ENCODE measurements at places on chromosomes 12 and 14. TPM values are rescaled to one million over a fixed set of nuclear protein-coding genes. Genes with fewer than 3 reads are reported as not detected.
A peak's percentile ranks its signal among the peaks of the same experiment; 100 is the strongest.

GRCh38 chr14:97028382-97028781 is 231.2 kb downstream of the VRK1 start:
- H3K36me3 ChIP-seq: no peaks in the 10 kb centered on the region
- no peaks in the 10 kb centered on the region for H3K27me3 ChIP-seq
- H3K4me1 ChIP-seq: no peaks in the 10 kb centered on the region

The PELI2 gene
- 0.05 TPM for total RNA-seq

- no peaks in the 10 kb centered on the region for H3K4me1 ChIP-seq
- no peaks in the 10 kb centered on the region for H3K27me3 ChIP-seq
- no peak overlapping the region for H3K27ac ChIP-seq
- no peak overlapping the region for H3K4me3 ChIP-seq
Observed at GRCh38 chr14:92074555-92074954, 31.8 kb downstream of the ATXN3 start.

DNA sequence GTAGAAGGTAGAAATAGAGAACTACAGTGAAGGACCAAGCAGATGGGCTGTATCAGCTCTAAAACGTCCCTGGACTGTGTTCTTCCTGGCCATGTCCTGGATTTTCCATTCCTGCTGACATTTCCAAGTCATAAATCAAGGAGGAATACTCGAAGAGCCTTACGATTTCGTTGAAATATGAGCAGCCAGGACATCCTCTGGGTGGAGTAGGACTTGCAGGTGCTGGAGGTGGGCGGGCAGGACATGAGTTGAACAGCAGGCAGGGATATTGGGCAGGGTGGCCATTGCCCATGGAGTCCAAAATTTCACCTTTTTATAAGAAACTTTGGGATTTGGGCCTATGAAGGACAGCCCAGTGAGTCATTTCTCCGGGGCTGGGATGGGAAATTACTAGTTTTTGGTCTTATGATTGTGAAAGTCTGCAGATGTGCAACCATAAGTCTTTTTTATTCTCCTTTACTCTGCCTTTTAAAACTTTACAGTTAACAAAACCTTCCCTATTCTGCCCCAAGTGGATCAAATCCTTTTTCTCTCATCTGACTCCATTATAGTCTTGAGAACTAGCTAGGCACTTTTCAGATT is 88.8 kb downstream of the TMX1 start:
- H3K27ac ChIP-seq: no peak overlapping the region
- H3K4me3 ChIP-seq: no peak overlapping the region
- no peak for DNase-seq
- H3K4me1 ChIP-seq: no peaks in the 10 kb centered on the region

DNA sequence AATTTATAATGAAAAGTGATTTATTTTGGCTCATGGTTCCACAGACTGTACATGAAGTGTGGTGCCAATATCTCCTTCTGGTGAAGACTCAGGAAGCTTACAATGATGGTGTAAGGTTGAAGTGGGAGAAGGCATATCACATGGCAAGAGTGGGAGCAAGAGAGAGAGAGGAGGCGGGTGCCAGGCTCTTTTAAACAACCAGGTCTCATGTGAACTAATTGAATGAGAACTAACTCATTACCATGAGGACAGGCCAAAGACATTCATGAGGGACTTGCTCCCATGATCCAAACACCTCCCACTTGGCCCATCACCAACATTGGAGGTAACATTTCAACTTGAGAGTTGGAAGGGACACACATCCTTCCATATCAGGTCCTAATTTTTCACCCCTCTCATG is 155.2 kb downstream of the SLC38A4 start:
- H3K27me3 ChIP-seq: no peaks in the 10 kb centered on the region
- no peak overlapping the region for H3K4me3 ChIP-seq
- DNase-seq: no peak
- H3K36me3 ChIP-seq: no peaks in the 10 kb centered on the region
- no peak overlapping the region for H3K27ac ChIP-seq

The DRAM1 gene
- 38.7 TPM for total RNA-seq

DNA sequence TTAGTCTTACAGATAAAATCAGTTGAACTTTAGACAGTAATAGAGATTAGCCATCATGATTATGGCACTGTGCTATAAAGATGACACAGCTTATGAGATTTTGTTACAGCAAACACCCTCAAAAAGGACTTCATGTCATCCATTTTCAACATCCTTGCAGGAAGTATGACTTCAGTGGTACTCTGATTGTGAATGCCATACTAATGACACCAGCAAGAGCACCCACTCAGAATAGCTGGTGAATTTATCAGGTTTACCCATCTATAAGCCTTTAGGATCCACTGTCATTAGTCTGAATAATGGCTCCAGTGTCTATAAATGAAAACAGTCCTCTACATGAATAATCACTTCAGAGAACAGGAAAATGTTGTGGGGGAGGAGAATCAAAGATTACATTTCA is 615.2 kb downstream of the RPS29 start:
- H3K4me1 ChIP-seq: no peaks in the 10 kb centered on the region
- H3K27me3 ChIP-seq: no peaks in the 10 kb centered on the region
- no peak overlapping the region for H3K4me3 ChIP-seq
- no peak for DNase-seq
- no peak overlapping the region for H3K27ac ChIP-seq
- H3K36me3 ChIP-seq: no peaks in the 10 kb centered on the region

DNA sequence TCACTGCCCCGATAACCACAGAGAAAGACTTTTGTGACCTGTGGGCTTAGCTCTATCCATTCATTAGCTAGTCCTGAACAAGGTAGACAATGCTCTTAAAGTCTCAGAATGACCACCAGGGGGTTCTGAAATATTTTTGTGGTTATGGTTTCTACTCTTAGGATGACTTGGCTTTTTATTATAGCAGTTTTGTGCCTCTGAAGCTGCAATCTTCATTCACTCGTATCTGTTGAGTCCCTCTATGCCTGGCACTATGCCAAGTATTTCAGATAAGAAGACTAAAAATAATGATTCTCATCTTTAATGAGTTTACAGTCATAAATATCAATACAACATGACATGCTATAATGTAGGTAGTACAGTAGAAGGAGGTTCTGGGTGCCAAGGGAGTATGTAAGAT is 130.8 kb upstream of the TRHDE start:
- H3K27me3 ChIP-seq: no peaks in the 10 kb centered on the region
- no peak overlapping the region for H3K27ac ChIP-seq
- H3K36me3 ChIP-seq: no peaks in the 10 kb centered on the region
- H3K4me3 ChIP-seq: no peak overlapping the region
- peak; percentile 31 for DNase-seq

- H3K36me3 ChIP-seq: no peaks in the 10 kb centered on the region
- H3K27me3 ChIP-seq: no peaks in the 10 kb centered on the region
- no peak for DNase-seq
- H3K4me1 ChIP-seq: no peaks in the 10 kb centered on the region
- no peak overlapping the region for H3K4me3 ChIP-seq
Observed at GRCh38 chr14:104228221-104228620, 89.8 kb downstream of the KIF26A start.

The TFCP2 gene
- 22.3 TPM for total RNA-seq

- no peaks in the 10 kb centered on the region for H3K4me1 ChIP-seq
- H3K27me3 ChIP-seq: no peaks in the 10 kb centered on the region
- no peak overlapping the region for H3K27ac ChIP-seq
- DNase-seq: no peak
Observed at GRCh38 chr12:95318071-95318545, 100.5 kb downstream of the VEZT start.

The TAS2R42 gene
- not detected for total RNA-seq

- H3K27ac ChIP-seq: no peak overlapping the region
- peaks cover 5% of the 10 kb centered on the region for H3K4me1 ChIP-seq
- H3K36me3 ChIP-seq: no peaks in the 10 kb centered on the region
- H3K4me3 ChIP-seq: no peak overlapping the region
Observed at GRCh38 chr12:92871116-92871515, 58.0 kb downstream of the EEA1 start.

- H3K27ac ChIP-seq: no peak overlapping the region
- H3K36me3 ChIP-seq: no peaks in the 10 kb centered on the region
- no peak for DNase-seq
- H3K4me3 ChIP-seq: no peak overlapping the region
- H3K27me3 ChIP-seq: no peaks in the 10 kb centered on the region
- no peaks in the 10 kb centered on the region for H3K4me1 ChIP-seq
Observed at GRCh38 chr14:59882957-59883356, 12.4 kb upstream of the RTN1 start.

- H3K27ac ChIP-seq: peak within 1 kb of the TSS; percentile 97
- peaks cover 5% of the 10 kb centered on the region for H3K36me3 ChIP-seq
- peak within 1 kb of the TSS; percentile 85 for H3K4me3 ChIP-seq
- DNase-seq: no peak
Observed at GRCh38 chr14:67674480-67675218, at the start of gene VTI1B. TSS of gene VTI1B (minus strand) at chr14:67674632. CDS start at chr14:67674489, 143 bp downstream.

DNA sequence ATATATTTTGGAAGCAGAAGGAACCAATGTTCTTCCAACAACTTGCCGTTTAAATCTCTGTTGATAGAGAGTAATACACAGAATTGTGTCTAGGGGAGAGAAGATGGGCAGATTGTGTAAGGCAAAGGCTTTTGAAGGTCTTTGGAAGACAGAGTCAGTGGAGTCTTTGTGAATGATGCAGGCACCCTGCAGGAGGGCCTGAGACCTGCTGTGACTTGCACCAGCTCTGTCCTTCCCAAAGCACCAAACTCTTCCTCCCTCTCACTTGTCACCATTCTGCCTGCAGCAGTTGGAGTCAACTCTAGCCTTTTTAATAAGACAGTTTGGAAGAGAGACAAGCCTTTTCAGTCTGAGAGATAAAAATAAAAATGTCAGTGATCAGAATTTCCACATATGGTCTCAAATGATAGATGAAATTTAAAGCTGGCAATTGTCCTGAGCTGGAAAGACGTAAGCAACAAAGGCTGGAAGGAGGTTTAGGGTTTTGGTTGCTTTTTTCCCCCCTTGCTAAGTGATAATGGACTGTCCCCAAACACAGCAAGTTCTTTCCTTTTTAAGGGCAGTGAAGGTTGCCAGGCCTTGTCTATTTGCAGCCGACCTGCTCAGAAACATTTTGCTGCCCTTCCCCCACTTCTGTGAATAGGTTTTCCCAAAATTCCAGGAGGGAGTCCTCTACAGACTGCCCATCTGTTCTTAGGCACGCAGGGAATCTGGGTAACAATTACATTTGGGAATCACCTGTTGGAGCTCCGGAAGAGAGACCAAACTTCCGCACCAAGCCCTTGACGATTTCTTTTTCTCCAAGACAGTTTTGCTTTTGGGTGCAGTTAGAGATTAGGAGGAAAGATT is 103.0 kb upstream of the NTF3 start:
- no peak for DNase-seq
- no peaks in the 10 kb centered on the region for H3K36me3 ChIP-seq
- H3K27ac ChIP-seq: no peak overlapping the region
- no peaks in the 10 kb centered on the region for H3K27me3 ChIP-seq

The OR6C1 gene
- not detected for total RNA-seq

- no peaks in the 10 kb centered on the region for H3K4me1 ChIP-seq
- no peak overlapping the region for H3K4me3 ChIP-seq
- no peak overlapping the region for H3K27ac ChIP-seq
- peaks cover 1% of the 10 kb centered on the region for H3K27me3 ChIP-seq
- no peaks in the 10 kb centered on the region for H3K36me3 ChIP-seq
Observed at GRCh38 chr12:54716261-54716660, 68.1 kb upstream of the DCD start.

DNA sequence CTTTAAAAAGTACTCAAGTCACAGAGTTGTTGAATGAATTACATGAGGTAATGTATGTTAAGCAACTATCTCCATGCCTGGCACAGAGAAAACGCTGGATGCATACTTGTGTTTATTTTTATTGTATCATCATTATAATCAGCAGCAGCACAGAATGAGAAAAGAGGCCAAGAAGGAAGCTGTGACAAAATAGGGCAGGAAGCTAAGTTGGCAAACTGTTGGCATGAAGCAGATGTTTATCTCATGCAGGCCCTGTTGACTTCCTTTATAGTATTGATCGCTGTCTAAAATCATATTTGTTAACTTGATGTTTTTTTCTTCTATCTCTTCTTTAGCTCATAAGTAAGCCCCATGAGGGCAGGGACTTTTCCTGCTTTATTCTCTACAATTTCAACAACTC is 466.6 kb downstream of the TRHDE start:
- no peak overlapping the region for H3K4me3 ChIP-seq
- no peaks in the 10 kb centered on the region for H3K4me1 ChIP-seq
- no peaks in the 10 kb centered on the region for H3K27me3 ChIP-seq

GRCh38 chr12:2857576-2857975 is 737 bp upstream of the TEX52 start:
- no peaks in the 10 kb centered on the region for H3K4me1 ChIP-seq
- no peak overlapping the region for H3K4me3 ChIP-seq
- H3K27me3 ChIP-seq: no peaks in the 10 kb centered on the region
- no peak for DNase-seq
- H3K27ac ChIP-seq: no peak overlapping the region
- H3K36me3 ChIP-seq: peaks cover 11% of the 10 kb centered on the region

DNA sequence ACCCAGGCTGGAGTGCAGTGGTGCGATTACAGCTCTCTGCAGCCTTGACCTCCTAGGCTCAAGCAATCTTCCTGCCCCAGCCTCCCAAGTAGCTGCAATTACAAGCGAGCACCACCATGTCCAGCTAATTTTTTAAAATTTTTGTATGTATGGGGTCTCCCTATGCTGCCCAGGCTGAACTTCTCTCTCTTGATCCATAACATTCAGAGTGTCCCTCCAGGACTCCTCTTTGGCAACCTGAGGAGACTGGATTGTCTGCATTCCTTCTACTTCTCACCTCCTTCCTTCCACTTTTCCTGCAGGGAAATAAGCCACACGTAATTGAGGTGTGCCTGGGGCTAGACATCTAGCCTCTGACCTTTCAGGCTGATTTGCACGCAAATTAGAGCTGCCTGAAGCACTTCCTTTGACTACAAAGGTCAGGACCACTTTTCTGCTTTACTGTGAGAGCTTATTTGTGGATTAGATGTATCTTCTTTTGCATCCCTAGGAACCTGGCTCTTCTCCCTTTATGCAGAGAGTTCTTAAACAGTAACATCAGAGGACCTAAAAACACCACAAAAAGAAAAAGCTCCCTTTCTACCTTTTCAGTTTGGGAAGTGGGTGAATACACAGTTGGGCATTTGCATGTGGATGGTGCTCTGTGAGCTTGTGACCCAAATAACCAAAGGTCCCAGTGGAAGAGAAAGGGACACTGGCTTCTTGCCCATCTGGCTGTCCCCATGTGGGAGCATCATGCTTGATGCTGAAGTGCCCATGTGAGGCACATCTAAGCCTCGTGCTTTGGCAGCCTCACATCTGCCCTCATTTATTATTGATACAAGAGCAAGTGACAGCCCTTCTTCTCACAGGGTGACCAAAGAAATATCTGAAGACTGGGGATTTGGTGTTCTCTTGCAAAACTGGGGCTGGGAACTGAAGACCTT is 33.5 kb downstream of the PYGL start:
- H3K27me3 ChIP-seq: peaks cover 1% of the 10 kb centered on the region
- H3K27ac ChIP-seq: no peak overlapping the region
- H3K4me1 ChIP-seq: no peaks in the 10 kb centered on the region
- no peaks in the 10 kb centered on the region for H3K36me3 ChIP-seq

The BIN2 gene
- total RNA-seq: 28.1 TPM

DNA sequence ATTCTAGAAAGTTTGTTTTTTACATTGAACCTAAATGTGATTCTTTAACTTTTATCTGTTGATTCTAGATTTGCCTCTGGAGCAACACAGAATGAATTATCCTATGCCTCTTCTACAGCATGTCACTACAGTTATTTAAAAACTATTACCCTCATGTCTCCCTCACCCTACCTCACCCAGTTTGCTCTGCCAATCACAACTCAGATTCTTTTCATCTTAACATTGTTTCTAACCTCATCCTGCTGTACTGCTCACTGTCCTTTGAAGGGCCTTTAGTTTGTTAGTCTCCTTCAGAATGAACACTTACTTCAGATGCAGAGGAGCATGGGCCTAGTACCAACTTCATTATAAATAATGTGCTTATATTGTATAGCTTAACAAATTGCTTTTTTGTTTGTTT is 21.5 kb downstream of the YLPM1 start:
- DNase-seq: no peak
- H3K27me3 ChIP-seq: no peaks in the 10 kb centered on the region
